WTC11 (cell line): ENCODE measurements at places on chromosomes 4 and X. TPM values are rescaled to one million over a fixed set of nuclear protein-coding genes. Genes with fewer than 3 reads are reported as not detected.

BMP3 gene
- 0.53 to 0.55 TPM (median 0.55 TPM) in 3 replicates for total RNA-seq

MAP7D3 gene
- total RNA-seq = 12.3 to 12.4 TPM (median 12.4 TPM) in 3 replicates

PLK4 gene
- total RNA-seq = 37.8 to 44.0 TPM (median 38.6 TPM) in 3 replicates

TIGD2 gene
- total RNA-seq = 5.0 to 6.0 TPM (median 5.3 TPM) in 3 replicates

ITIH6 gene
- 0.02 to 0.05 TPM (median 0.04 TPM) in 3 replicates for total RNA-seq

GABRG1 gene
- 0.17 to 0.34 TPM (median 0.30 TPM) in 3 replicates for total RNA-seq

ATP10D gene
- 3.1 to 4.6 TPM (median 4.6 TPM) in 3 replicates for total RNA-seq

SAP30 gene
- 20.0 to 21.1 TPM (median 20.0 TPM) in 3 replicates for total RNA-seq

CEP44 gene
- 17.9 to 21.6 TPM (median 19.8 TPM) in 3 replicates for total RNA-seq

MAGEC1 gene
- 0.07 TPM in 1 of 3 replicates, not detected in the others for total RNA-seq

DNA sequence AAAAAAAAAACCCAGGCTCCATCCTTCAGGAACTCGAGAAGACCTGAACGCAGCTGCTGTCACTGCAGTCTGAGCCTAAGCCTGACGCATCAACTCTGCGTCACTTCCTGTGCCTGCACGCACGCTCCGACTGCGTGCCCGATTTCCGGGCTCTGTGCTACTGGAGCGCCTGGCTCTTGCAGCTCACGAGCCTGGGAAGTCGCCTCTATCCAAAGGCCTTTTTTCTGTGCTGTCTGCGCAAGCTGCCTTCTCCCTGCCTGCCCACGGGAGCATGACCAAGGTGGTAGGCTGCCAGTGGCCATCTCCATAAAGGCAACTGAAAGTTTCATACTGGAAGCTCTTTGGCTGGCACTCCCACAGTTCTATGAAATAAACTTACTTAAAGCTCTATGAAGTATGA lies 9.9 kb upstream of the GASK1B start:
- no peak for DNase-seq

DNA sequence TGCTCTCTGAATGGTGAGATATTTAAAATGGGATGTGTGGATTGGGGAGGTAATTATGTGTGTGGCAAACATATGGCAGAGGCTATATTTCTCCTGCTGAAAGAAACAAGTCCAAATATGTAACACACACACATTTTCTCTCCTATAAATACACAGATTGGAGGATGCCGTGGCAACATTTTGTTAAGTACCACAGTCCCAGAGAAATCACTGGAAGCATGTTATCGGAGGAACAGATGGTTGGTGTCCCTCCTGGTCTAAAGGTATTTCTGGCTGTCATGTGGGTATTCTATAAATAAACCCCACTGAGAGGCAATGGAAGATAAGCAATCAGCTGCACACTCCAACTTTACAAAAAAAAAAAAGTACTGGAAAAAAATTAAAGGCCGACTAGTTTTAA lies 528.3 kb upstream of the BOD1L1 start:
- no peak for DNase-seq

- no peak for DNase-seq
Observed at GRCh38 chrX:3680459-3680858, 33.0 kb downstream of the PRKX start.

DNA sequence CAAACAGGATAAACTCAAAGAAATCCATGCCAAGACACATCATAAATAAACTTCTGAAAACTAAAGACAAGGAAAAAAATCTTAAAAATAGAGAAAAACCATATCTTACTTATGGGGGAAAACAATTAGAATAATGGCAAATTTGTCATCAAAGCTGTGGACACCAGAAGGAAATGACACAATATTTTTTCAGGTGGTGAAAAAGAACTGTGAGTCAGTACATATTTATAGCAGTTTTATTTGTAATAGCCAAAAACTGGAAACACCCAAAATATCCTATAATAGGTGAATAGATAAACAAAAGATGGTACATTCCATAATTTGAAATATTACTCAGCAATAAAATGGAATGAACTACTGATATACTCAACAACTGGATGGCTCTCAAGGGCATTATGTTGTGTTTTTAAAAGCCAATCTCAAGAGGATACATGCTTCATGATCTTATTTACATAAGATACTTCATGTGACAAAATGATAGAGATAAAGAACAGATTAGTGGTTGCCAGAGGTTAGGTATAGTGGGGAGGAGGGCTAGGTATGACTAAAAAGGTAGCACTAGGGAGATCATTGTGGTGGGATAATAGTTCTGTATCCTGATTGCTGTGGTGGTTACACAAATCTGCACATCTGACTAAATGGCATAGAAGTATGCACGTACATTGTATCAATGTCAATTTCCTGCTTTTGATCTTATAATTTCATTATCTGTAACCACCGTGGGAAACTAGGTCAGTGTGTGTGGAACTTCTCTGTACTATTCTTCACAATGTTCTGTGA lies 191.9 kb downstream of the PPP1R2C start:
- no peak for DNase-seq

GRCh38 chr4:41120297-41121217 lies 93.8 kb downstream of the APBB2 start:
- DNase-seq = no peak

- DNase-seq = no peak
Observed at GRCh38 chrX:130280901-130281300, 12.2 kb upstream of the ZNF280C start.

GRCh38 chr4:24594887-24595286 lies 10.5 kb upstream of the DHX15 start:
- DNase-seq = no peak

DNA sequence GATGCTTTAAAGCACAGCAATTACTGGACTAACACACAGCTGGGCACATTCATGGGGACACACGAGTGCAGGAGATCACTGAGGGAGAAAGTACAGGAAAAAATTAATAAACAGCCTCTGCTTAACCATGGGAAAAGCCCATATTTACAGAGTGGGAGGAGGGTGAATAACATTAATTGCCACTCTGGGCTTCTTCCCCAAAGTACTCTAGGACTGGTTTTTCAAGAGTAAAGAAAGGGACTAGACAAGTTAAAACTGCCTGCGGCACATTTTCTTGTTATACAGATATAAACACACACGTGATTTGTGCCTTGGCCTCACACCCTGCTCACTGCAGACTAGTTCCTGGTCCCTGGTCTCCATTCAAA lies 179.7 kb upstream of the TET2 start:
- no peak for DNase-seq

GRCh38 chr4:48307528-48307927 lies 33.8 kb upstream of the SLAIN2 start:
- no peak for DNase-seq

DNA sequence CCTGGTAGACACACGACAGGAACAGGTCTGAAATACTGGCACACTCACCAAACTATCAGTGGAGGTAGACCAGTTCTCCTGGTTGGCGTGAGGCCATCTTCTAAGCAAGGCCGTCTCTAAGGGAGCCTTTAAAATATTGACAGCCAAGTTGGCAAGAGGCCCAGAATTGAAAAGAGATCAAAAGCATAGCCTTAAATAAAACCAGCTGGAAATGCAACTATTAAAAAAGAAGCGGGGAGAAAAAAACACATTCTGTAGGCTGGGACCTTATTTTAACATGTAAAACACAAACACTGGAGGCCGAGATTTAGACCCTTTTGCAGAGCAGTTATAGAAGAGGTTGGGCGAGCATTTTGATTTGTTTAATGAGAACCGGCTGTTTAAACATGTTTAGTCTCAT lies 233.0 kb upstream of the CLNK start:
- DNase-seq = no peak

GRCh38 chrX:104391906-104392305 lies 137.2 kb upstream of the ESX1 start:
- DNase-seq = no peak

DNA sequence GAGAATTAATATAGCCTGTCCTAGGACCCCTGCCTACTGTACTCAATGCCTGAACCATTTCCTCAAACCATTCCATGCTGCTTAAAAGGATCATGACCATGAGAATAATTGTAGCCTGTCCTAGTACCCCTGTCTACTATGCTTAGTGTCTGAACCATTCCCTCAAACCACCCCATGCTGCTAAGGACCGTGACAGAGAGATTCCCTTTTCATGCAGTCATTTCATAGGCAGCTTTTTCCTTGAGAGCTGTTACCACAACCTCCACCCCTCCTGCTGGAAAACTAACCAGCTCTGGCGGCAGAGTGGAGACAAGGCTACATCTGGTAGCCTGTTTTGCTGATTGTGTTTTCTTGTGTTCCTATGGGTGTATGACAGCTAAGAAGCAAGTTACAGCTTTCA lies 174.9 kb upstream of the SMARCAD1 start:
- DNase-seq = peak; percentile 20

DNA sequence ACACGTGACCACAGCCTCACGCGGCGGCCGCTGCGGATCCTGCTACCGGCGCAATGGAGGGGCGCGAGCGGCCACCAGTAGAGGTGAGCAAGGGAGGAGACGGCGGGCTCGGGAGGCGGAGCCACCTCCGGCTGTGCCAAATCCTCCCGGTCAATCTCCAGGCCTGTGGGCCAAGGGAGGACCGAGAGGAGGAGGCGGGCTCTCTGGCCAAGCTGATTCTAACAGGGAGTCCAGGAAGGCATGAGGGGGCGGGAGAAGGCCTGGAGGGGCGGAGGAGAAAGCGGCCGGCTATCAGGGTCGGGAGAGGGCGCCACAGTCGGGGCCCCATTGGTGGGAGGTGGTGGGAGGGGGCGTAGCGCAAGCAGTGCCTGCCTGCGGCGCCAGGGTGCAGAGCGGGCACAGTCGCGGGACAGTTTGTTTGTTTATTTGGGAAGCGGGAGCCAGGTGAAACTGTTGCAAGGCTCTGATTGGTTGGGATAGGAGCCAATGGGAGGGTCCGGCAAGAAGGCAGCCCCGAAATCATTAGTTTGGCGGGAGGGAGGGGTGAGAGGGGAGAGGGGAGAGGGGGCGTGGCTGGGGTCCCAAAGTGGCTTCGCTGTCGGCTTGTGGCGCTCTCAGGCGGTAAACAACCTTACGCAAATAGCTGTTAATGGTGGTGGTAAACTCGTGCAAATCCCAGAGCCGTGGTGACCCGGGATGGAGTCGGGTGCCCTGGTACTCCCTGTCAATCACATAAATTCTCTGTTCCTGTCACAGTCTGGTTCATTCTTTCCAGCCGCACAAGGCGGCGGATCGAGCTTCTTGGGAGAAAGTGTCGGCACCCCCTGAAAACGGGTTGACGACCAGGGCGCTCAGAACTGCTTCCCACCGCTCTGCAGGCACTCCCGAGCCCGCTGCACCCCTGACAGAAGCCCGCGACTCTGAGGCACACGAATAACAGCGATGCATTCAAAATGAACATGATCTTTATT lies at the start of gene IRS4:
Gene IRS4 (minus strand): TSS at position 55 of the 971 bp plus-strand sequence.
- peak; percentile 84 for DNase-seq

- no peak for DNase-seq
Observed at GRCh38 chr4:89572224-89572858, 264.6 kb downstream of the SNCA start.

- no peak for DNase-seq
Observed at GRCh38 chr4:29304595-29304994, 1415.6 kb upstream of the PCDH7 start.

- no peak for DNase-seq
Observed at GRCh38 chrX:29487714-29488113, 727.6 kb upstream of the MAGEB2 start.

DNA sequence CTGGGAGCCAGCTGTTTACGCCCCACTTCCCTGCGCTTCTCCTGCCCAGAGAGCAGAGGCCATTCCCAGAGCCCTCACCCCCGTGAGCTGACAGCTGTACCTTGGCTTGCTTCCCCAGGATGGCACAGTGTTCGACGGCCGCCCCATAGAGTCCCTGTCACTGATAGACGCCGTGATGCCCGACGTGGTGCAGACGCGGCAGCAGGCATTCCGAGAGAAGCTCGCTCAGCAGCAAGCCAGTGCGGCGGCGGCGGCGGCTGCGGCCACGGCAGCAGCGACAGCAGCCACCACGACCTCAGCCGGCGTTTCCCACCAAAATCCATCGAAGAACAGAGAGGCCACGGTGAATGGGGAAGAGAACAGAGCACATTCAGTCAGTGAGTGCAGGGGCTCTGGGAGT lies 77.7 kb downstream of the GPR143 start:
- DNase-seq = no peak

DNA sequence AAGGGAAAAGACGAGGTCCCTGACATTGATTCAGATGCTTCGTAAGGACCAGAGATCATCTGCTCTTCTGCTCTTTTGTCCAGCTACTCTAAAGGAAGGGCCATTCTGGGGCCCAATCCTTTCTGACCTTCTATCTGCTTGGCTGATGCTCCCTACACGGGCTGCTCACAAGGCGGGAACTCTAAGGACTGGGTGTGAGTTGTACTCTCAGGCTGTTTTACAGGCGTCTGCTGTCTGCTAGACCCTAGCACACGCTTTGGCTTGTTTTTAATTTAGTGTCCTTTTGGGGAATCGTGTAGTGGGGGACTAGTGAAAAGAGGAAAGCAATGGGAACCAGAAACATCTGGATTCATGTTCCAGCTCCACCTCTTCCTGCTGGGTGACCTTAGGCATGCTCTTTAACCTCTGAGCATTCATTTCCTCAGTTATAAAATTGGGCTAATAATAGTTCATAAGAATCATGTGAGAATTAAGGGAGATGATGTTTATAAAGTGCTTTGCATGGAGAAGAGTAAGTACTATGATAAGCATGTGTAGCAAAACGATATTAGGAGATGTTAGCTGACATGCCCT lies 53.1 kb downstream of the CASP3 start:
- DNase-seq = no peak

GRCh38 chrX:25034889-25035288 lies 19.1 kb upstream of the ARX start:
- DNase-seq = no peak

DNA sequence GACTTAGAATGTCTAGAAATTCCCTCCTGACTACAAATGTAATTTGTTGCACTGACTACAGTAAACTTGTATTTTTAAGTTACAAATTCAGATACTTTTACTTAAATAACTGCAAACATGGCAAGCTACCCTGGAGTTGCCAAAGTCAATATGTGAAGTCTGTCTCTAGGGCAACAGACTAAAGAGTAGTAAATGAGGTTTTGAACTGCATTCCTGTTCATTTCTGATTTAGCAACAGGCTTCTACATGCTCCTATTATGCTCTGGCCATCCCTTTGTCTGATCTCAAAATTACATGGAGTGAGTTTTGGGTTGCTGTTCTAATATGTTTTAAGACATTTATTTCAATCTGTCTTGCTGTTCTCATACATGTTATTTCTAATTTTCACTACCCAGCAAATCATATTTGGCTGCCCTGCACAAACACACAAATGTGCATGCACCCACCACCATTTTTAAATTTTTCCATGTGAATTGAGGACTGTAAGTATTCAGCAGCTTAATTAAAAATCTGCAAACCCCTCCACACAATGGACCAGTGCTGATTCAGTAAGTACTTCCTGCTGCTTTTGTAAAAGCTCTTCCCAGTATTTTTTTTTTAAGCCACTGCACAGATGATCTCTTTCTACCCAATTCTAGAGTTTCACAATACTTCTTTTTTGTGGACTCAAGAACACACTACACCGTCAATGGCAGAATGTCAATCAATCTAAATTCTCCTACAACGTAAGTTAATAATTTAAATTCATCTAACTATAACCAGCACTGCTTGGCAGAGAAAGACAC lies 26.7 kb downstream of the SH3RF1 start:
- no peak for DNase-seq
